ENCODE measurements at places on chromosomes 4 and X. TPM values are rescaled to one million over a fixed set of nuclear protein-coding genes. Genes with fewer than 3 reads are reported as not detected.

Gene CT47B1
- not detected for total RNA-seq

Gene TMPRSS11A
- not detected for total RNA-seq

Gene HMGB2
- 42.5 TPM for total RNA-seq

Gene CSAG1
- not detected for total RNA-seq

Gene SCFD2
- 19.2 TPM for total RNA-seq

Gene TRIM60
- not detected for total RNA-seq

Gene PPID
- total RNA-seq: 14.2 TPM

Gene GAGE12E
- not detected for total RNA-seq

Gene ZNF518B
- total RNA-seq: 16.8 TPM

Gene CXCL8
- total RNA-seq: 12.1 TPM

Gene SLC16A2
- 9.2 TPM for total RNA-seq

Gene GABRE
- 39.1 TPM for total RNA-seq

Gene PSMD10
- total RNA-seq: 24.9 TPM

Gene PF4V1
- not detected for total RNA-seq

Gene HSD17B13
- total RNA-seq: 0.32 TPM

Gene PCDH10
- total RNA-seq: 23.0 TPM

Gene SEC24B
- 35.6 TPM for total RNA-seq

Gene MCF2
- total RNA-seq: 1.1 TPM

Gene SMAD1
- total RNA-seq: 40.0 TPM

Gene ITM2A
- total RNA-seq: 153 TPM

Gene PABPC1L2A
- total RNA-seq: not detected

Gene SPACA5B
- total RNA-seq: not detected

Gene NUDT11
- total RNA-seq: 1.4 TPM
